ENCODE measurements at places on chromosomes 5 and 9.
A peak's percentile ranks its signal among the peaks of the same experiment; 100 is the strongest.

DNA sequence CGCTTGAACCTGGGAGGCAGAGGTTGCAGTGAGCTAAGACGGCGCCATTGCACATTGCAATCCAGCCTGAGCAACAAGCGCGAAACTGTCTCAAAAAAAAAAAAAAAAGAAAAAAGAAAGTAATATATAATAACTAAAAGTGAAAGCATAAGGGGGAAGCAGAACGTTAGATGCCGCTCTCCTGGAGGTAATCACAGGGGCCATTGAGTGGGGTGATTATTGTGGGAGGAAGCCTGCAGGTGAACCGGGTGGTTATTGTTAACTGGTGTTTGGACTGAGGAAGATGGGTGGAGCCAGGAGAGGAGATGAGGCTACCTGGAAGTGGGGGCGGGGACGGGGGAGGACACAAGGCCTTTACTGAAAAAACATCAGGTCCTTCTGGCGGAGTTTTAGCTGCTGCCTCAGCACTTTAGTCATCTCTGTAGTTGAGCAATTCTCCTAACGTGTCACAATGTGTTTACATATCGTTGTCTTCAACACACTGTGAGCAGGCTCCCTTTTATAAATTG lies 5.3 kb upstream of the TJP2 start:
- DNase-seq, result peak; percentile 48

DNA sequence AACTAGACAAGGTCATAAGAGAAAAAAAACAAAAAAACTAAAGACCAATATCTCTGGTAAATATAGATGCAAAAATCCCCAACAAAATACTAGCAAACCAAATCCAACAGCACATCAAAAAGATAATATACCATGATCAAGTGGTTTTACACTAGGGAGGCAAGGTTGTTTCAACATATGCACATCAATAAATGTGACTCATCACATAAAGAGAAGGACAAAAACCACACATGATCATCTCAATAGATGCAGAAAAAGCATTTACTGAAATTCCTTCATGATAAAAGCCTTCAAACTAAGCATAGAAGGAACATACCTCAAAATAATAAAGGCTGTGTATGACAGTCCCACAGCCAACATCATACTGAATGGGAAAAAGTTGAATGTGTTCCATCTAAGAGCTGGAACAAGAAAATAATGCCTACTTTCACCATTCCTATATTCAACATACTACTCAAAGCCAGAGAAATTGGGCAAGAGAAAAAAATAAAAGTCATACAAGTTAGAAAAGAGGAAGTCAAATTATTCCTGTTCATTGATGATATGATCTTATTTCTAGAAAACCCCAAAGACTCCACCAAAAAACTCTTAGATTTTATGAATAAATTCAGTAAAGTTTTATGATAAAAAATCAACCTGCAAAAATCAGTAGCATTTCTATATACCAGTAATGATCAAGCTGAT lies 72.2 kb upstream of the FAM169A start:
- no peak for DNase-seq

DNA sequence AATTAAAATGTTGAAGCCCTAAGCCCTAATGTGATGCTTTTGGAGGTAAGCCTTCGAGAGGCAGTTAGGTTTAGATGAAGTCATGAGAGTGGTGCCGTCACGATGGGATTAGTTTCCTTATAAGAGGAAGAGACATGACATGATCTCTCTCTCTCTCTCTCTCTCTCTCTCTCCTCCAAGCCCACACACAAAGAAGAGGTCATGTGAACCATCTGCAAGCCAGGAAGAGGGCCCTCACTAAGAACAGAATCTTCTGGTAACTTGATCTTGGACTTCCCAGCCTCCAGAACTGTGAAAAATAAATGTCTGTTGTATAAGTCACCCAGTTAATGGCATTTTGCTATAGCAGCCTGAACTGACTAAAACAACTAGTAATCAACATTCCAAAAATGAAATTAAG lies 175.5 kb downstream of the GNA14 start:
- DNase-seq, result no peak

DNA sequence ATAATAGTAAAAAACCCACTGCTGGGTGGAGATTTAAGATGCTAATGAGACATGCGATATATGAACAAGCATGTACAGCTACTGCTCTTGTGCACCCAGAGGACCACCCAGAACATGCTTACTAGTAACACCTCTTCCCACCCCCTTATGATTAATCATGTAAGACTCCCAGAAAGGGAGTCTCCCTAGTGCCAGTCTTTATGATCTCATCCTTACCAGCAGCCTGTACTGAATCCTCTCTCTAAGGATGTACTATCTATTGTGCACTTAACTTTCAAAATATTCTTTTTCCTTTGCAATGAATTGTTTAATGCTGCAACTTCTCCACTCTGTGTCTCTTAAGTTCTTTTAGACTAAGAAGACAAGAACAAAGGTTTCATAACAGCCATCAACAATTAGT lies 9.1 kb upstream of the MAT2B start:
- no peak for DNase-seq

DNA sequence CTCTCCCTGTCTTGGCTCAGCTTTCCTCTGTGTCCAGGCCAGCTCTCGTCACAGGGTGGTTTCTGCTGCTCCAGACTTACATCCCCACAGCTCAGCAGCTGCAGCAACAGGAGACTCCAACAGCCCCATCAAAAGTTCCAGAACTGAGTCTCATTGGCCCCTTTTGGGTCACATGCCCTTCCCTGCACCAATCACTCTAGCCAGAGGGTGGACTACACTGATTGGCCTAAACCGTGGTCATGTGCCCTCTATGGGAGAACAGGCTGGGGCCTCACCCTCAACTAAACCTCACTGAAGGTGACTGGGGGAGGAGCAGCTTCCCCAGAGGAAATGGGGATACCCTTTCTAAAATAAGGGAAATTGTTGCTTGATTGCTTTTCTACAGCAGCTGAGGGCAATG lies 44.4 kb upstream of the CPLX2 start:
- no peak for DNase-seq
